K562 (cell line): ENCODE measurements at places on chromosomes 2 and 18. TPM values are rescaled to one million over a fixed set of nuclear protein-coding genes. Genes with fewer than 3 reads are reported as not detected.
A peak's percentile ranks its signal among the peaks of the same experiment; 100 is the strongest.

Gene PTPRN
- 0.67 and 0.71 TPM in 2 replicates for total RNA-seq

Gene LOXHD1
- not detected in 2 replicates for total RNA-seq

Gene KCNG3
- total RNA-seq, result not detected in 2 replicates

Gene DLGAP1
- 0.20 and 0.49 TPM in 2 replicates for total RNA-seq

GRCh38 chr2:192004188-192004963, 157.5 kb upstream of the CAVIN2 start:
- no peak overlapping the region for H3K4me3 ChIP-seq
- no peak overlapping the region for H3K27ac ChIP-seq
- no peaks in the 10 kb centered on the region for H3K36me3 ChIP-seq
- no peaks in the 10 kb centered on the region for H3K4me1 ChIP-seq
- no peaks in the 10 kb centered on the region for H3K27me3 ChIP-seq

- no peak overlapping the region for H3K27ac ChIP-seq
- no peak overlapping the region for H3K4me3 ChIP-seq
- peaks cover 10% of the 10 kb centered on the region; the same call in 2 of the 3 replicates for H3K36me3 ChIP-seq
- no peak for DNase-seq
- peaks cover 3% of the 10 kb centered on the region; the same call in 2 of the 3 replicates for H3K4me1 ChIP-seq
- no peaks in the 10 kb centered on the region for H3K27me3 ChIP-seq
These were observed 8.8 kb downstream of the RAB1A start for GRCh38 chr2:65120990-65121693.

- H3K4me1 ChIP-seq, result no peaks in the 10 kb centered on the region
- no peaks in the 10 kb centered on the region for H3K27me3 ChIP-seq
- H3K36me3 ChIP-seq, result no peaks in the 10 kb centered on the region
- no peak for DNase-seq
- no peak overlapping the region for H3K4me3 ChIP-seq
- no peak overlapping the region for H3K27ac ChIP-seq
These were observed 589.2 kb downstream of the METTL4 start for GRCh38 chr18:1982056-1982455.

DNA sequence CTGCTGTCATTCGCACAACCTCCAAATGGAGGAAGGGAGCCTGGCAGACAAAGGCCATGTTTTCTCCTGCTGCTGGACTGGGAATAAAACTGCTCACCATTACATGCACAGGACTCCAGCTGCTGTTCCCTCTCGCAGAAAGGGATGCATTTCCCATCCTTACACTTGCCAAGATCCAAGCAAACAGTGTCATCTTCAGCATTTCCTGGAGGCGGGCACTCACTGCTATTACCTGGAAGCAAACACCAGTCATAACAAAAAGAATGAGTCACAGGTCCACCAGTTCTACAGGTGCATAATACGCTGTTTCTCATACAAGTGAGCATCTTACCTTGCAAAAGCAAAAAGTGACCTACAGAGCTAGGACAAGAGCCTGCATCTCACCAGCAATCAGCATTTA, 22.7 kb downstream of the IAH1 start:
- H3K4me3 ChIP-seq, result no peak overlapping the region
- no peaks in the 10 kb centered on the region for H3K27me3 ChIP-seq
- H3K36me3 ChIP-seq, result peaks cover 81% of the 10 kb centered on the region
- DNase-seq, result no peak
- no peaks in the 10 kb centered on the region for H3K4me1 ChIP-seq

DNA sequence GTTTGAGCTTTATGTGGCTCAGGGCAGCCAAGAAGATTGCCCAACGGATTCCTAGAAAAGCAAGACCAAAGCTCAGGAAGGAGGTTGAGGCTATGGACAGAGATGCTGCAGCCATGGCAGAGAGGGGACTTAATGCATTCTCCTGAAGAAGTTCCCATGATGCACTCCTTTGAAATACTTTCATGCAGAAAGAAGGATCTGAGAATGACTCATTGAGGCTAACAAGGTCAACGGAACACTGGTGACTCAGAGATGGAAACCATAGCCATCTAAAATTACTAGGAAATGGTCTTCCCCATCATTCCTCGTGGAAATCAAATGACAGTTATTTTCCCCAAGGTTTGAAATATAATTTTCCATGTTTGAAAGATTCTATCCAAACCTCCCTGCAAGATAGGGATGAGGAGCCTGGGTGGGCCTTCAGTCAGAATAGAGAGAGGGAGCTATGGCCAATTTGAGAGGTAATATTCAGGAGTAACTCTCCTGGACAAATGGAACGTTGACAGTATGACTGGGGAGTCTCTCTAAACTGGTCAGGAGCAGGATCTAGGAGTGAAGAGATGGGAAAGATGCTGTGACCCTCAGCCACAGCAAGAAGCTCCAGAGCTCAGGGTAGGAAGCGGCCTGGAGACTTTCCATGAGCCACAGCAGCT, 63.0 kb downstream of the REEP1 start:
- no peak overlapping the region for H3K4me3 ChIP-seq
- no peaks in the 10 kb centered on the region for H3K36me3 ChIP-seq
- H3K4me1 ChIP-seq, result no peaks in the 10 kb centered on the region
- H3K27ac ChIP-seq, result no peak overlapping the region
- H3K27me3 ChIP-seq, result peaks cover 23% of the 10 kb centered on the region

- no peak overlapping the region for H3K4me3 ChIP-seq
- no peaks in the 10 kb centered on the region for H3K36me3 ChIP-seq
- H3K27me3 ChIP-seq, result peaks cover 2% of the 10 kb centered on the region; the same call in 2 of the 3 replicates
- DNase-seq, result peak; percentile 83
- peaks cover 33% of the 10 kb centered on the region for H3K4me1 ChIP-seq
These were observed 2.7 kb downstream of the GPC1 start for GRCh38 chr2:240437861-240438809.

DNA sequence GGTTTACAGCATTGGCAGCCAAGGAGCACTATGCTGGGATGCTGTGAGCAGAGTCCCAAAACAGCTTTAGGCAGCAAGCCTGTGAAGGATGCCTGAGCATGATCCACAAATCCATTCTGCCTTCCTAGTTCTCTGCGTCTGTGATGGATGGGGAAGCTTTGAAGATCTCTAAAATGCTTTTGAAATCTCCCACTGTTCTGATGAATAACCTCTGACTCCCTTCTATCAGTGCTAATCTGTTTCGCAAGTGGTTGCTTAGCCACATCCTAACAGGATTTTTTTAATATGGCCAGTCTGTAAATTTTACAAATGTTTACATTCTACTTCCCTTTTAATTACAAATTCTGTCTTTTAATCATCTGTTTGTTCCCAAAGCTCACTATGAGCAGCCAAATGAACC, 319.2 kb downstream of the GULP1 start:
- no peaks in the 10 kb centered on the region for H3K36me3 ChIP-seq
- H3K4me1 ChIP-seq, result no peaks in the 10 kb centered on the region
- DNase-seq, result no peak
- no peaks in the 10 kb centered on the region for H3K27me3 ChIP-seq

DNA sequence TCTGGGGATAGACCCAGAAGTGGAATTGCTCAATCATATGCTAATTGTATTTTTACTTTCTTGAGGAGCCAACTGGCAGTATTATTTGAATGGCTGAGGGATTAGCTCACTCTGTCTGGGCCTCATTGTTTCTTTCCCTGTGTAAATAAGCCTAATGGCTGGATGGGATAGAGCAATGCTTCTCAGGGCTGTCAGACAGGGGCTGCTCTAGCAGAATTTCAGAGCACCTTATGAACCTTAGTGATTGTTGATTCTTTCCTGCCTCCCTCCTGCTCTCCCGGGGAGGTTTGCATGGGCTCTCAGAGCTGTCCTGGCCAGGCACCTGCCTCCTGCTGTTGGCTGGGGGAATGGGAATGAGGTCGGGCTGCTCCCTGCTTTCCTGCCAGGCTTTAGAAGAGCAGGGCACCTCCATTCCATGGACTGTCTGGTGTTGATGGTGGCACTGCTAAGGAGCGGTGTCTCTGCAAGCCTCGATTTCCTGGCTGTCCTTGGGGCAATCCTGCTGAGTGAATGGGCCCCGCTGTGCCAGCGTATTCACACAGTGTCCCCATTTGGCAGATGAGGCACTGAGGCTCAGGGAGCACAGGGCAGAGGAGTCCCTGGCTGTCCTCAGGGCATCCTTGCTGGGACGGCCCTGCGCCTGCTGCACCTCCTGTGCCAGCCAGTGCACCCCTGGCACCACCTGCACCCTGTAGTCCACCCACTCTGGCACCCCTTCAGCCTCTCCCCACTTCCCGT, 468.2 kb upstream of the HS6ST1 start:
- no peak overlapping the region for H3K27ac ChIP-seq
- peaks cover 68% of the 10 kb centered on the region for H3K27me3 ChIP-seq
- H3K36me3 ChIP-seq, result no peaks in the 10 kb centered on the region
- no peak for DNase-seq

DNA sequence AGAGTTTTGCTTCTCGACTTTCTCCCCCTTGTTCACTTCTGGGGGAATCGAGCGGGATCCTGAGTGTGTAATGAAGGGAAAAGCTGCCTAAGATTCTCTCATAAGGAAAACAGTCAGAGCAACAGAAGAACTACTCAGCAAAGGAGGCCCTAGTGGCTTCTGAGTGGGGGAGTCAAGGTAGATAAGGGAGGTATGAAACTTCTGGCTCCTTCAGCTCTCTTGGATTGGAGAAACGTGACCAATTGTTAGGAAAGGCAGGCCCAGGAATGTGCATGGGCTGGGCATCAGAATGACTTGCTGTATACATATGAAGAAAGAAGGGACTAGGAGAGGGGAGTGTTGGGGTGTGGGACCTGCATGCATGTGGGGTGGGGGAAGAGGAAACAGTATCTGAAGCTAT, 73.1 kb downstream of the KCNS3 start:
- DNase-seq, result no peak
- no peaks in the 10 kb centered on the region for H3K36me3 ChIP-seq
- no peaks in the 10 kb centered on the region for H3K27me3 ChIP-seq
- H3K27ac ChIP-seq, result no peak overlapping the region
- no peaks in the 10 kb centered on the region for H3K4me1 ChIP-seq
